ENCODE measurements at places on chromosomes 7 and 10. TPM values are rescaled to one million over a fixed set of nuclear protein-coding genes. Genes with fewer than 3 reads are reported as not detected.

Gene CD36
- 21.7 TPM for polyA plus RNA-seq

Gene FAM25G
- polyA plus RNA-seq = not detected

Gene SFRP4
- 2.2 TPM for polyA plus RNA-seq

Gene GRM3
- 0.07 TPM for polyA plus RNA-seq

Gene PKD2L1
- polyA plus RNA-seq = 0.23 TPM

DNA sequence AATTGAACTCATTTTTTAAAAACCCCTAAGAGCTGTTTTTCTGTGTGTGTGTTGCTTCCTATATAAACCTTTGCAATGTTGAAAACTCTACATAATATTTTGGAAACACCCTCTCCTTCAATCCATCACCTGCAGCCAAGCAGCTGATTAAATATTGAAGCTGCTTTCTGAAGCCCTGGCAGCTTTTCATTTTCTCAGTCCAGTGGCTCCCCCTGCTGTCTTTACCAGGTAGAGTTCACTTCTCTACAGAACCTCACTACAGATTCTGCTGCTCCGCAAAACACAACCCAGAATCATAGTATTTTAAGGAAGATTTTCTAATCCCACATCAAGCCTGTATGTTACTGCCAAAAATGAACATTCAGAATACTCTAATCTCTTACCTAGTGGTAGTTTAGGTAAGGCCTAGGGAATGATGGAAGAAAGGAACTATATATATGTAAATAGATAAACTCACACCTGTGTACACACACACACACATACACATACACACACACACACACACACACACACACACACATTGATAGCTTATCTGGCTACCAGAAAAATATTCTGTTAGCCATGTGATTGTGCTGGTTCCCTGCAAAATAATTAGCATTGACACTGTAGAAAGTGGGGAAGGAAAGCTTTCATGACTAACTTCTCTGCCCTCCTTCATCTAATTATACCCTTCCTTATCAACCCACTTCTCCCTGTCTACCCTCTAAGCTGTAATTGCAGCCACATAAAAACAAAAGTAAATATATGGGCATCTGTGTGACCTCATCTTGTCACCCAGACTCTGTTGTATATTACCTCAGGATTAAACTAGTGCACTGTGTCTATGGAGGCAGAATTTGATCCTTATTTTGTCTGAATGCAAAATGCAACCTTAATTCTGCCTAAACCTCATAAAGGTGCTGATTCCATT, 229.5 kb upstream of the FZD1 start:
- peak; percentile 43 for DNase-seq

- peak; percentile 74 for DNase-seq
These were observed at the start of gene RINT1 for GRCh38 chr7:105531792-105532671. TSS of gene RINT1 (plus strand) at chr7:105532201. CDS start at chr7:105532316, 115 bp downstream.

DNA sequence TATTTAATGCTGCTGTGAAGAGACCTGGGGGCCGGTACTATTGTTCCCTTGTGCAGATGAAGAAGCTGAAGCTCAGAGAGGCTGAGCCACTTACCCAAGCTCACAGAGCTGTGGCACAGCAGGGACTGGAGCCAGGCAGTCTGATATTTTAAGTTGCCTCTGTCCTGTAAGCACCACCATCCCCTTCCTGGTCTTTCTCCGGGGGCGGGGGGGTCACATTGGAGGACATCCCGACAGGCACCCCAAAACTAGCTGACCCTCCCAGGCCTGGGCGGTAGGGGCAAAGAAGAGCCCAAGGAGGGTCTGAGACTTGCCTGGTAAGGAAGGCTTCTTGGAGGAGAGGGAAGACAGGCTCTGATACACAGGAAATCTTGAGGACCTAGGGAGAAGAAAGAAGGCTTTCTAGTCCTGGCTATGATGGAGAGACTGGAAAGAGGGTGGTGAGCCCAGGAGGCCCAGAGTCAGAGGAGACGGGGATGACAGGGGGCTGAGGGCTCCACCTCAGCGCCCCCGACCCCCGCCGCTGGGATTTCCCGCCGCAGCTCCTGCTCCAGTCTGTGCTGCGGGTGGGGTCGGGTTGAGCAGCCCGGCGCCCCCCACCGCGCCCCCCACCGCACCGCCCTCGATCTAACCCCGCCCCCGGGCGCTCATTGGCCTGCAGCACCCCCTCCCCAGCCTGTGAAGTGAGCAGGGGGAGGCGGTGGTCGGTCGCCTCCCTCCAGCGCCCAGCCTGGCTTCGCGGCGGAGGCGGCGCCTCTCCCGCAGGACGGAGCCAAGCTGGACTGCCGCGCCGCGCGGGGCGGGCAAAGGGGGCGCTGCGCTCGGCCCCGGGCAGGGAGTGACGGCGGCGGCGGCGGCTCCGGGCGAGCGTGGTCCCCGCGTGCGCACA, at the start of gene ADCYAP1R1:
ADCYAP1R1 (plus strand) TSS at position 711 of the 889 bp plus-strand sequence. CDS start 10,957 bp downstream, outside the sequence.
- DNase-seq = peak; percentile 35

- no peak for DNase-seq
These were observed 1.9 kb downstream of the BUB3 start for GRCh38 chr10:123156078-123156477.

DNA sequence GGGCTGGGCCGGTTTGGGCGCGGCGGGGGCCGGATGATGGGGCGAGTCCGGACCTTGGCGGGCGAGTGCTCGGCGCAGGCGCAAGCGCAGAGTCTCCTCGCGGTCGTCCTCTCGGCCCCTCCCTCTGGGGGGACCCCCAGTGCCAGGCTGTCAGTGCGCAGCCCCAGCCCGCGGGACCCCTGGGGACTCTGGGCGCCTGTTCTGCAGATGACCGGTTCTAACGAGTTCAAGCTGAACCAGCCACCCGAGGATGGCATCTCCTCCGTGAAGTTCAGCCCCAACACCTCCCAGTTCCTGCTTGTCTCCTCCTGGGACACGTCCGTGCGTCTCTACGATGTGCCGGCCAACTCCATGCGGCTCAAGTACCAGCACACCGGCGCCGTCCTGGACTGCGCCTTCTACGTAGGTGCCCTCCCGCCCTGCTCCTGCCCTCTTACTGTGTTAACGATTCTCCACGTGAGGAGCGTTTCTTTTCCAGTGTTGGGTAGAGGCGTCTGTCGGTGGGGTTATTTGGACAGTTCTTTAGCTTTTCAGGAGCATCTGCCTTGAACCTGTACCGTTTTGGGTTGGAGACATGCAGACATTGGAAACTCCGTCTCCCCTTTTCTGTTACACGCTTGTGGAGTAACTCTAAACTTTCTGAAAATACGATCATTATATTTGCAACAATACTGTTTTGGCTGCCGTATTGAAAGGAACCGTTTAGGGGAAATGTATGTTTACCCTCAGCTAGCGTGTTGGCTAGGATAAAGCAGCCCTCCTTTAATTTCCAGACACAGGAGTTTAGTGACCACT, 706 bp downstream of the BUB3 start:
- no peak for DNase-seq

GRCh38 chr10:11951695-11952094, 90.9 kb downstream of the UPF2 start:
- DNase-seq = no peak

DNA sequence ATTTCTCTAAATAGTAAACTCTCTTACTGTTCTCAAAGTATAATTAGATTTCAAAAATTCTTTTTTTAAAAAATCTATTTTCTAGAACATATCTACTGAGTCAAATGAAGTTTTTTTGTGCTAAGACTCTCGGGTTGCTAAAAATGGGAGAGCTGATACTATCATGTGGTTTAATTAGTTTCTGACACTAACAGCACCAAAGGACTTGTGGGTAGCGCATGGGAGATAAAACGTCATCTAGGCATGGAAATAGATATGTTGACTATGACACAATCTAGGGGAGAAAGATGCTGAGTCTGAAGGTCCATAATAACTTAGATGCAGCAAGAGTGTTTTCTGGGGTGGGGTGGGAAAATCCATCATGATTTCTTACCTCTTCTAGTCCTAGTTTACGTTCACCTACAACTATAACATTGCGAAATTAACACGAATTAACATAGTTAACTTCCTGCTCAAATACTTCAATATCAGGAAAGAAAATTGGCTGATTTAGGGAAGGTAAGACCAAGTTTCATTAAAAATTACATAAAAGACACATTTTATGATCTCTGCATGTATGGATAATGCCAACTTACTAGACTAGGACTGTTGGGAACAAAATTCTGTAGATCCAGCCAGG, 14.3 kb upstream of the ARMC3 start:
- no peak for DNase-seq

GRCh38 chr10:124612611-124613498, 131.3 kb downstream of the FAM53B start:
- DNase-seq = no peak

GRCh38 chr10:112137154-112137987, 46.2 kb downstream of the GPAM start:
- peak; percentile 59 for DNase-seq

DNA sequence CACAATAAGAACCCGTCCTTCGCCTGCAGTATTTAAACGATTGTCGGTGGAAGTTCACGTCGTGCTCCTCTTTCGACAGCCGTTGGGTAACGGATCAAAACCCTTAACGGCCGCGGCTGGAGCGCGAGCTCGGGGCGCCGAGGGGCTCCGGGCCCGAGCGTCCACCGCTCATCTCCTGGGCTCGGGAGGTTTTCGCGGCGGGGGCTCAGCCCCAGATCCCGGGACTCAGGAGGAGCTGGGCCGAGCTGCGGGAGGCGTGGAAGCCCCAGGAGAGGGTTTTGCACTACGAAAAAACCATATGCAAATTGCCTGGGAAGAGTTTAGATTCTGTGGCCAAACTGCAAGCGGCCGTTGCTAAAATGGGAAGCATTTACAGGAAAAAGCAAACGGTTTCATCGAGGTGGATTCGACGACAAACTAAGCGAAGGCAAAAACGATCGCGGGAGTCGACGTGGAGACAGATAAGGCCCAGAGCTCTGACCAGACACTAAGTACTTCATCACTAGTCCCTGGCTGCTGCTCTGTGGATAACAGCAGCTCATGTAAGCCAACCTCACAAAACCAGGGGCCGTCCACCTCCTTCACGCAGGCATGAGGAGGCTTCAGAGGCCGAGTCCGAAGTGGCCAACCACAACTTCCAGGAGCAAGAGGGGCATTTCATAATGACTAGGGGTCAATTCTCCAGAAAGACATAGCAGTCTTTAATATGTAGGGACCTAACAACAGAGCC, 129.7 kb downstream of the MARCHF5 start:
- DNase-seq = no peak

- no peak for DNase-seq
These were observed 77.5 kb upstream of the CXCL12 start for GRCh38 chr10:44462338-44462914.

GRCh38 chr10:121919666-121920065, 8.2 kb downstream of the ATE1 start:
- no peak for DNase-seq

- DNase-seq = no peak
These were observed 2.2 kb downstream of the WNT16 start for GRCh38 chr7:121331048-121331447.

All from right renal pelvis (tissue), 4 donors.